ENCODE measurements at places on chromosomes 1 and 21.

DNA sequence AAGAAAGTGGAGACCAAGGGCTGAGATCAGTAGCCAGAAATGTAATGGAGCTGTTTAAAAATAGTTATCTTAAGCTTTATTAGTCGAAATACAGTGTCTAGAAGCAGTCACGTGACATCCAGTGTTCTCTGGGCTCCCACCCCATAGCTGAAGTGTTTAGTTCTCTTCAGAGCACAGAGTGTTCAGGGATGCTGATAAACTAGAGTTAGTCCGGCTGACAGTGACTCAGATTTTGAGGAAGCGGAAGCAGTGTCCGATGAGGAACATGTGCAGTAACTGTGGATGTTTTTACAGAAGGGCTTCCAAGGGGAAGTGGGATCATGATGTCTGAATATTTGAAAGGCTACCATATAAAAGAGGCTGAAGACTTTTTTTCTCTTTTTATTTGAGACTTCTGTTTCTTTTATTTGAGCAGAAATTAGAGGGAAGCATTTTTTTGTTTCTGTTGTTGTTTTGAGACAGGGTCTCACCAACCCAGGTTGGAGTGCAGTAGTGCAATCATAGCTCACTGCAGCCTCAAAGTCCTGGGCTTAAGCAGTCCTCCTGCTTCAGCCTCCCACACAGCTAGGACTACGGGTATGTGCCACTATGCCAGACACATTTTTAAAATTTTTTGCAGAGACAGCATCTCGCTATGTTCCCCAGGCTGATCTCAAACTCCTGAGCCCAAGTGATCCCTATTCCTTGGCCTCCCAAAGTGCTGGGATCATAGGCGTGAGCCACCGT is 124.2 kb downstream of the GALNT2 start:
- no peak for DNase-seq

GRCh38 chr1:225655509-225656258 is 2.8 kb upstream of the ENAH start:
- DNase-seq, result peak; percentile 5

DNA sequence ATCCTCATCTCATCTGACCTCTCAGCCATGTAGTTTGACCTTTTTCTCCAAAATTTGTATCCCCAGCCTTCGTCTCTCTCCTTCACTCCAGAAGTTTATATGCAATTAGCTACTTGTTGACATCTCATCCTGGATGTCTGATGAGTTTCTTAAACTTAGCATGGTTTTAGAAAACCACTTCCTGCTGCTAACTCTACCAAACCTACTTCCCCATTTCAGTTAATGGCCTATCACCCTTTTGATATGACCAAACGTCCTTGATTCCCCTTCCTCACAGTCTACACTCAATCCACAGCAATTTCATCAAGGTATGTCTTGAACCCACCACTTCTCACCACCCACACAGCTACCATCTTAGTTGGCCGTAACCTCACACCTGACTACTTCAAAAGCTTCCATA is 121.9 kb downstream of the LRRC40 start:
- DNase-seq, result no peak

DNA sequence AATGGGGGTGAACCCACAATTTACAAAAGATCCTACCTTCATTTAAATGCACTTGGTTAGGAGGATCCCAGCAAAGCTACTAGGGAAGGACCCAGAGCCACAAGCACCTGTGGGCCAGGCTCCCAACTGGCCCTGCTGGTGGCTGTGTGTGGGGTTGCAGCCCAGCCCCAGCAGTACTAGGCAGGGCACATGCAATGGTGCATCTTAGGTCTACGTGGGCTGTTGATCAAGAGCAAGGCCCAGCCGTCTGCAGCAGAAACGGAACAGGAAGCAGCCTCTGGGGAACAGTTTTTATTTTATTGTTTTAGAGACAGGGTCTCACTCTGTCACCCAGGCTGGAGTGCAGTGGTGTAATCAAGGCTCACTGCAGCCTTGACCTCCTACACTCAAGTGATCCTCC is 134.1 kb upstream of the RAB4A start:
- DNase-seq, result no peak

DNA sequence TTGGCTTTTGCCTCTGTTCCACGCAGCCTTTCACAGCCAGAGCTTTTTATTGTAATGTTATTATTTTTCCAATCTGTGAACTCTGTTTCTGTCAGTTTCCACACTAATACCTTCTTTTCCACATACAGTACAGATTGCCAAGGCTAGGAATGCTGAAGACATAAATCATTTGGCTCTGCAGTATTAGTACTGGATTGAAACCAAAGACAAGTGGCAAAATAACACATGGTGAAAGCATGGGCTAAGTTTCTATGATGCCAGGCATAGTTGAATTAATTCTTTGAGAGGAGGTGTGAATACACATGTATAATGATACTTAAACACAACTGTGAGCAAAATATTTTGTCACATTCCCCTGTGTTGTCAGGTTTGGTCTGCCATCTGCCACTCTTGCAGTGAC is 73.5 kb downstream of the TMEM200B start:
- DNase-seq, result no peak

- DNase-seq, result no peak
Measured at GRCh38 chr1:12528021-12528852, 89.8 kb downstream of the DHRS3 start.

DNA sequence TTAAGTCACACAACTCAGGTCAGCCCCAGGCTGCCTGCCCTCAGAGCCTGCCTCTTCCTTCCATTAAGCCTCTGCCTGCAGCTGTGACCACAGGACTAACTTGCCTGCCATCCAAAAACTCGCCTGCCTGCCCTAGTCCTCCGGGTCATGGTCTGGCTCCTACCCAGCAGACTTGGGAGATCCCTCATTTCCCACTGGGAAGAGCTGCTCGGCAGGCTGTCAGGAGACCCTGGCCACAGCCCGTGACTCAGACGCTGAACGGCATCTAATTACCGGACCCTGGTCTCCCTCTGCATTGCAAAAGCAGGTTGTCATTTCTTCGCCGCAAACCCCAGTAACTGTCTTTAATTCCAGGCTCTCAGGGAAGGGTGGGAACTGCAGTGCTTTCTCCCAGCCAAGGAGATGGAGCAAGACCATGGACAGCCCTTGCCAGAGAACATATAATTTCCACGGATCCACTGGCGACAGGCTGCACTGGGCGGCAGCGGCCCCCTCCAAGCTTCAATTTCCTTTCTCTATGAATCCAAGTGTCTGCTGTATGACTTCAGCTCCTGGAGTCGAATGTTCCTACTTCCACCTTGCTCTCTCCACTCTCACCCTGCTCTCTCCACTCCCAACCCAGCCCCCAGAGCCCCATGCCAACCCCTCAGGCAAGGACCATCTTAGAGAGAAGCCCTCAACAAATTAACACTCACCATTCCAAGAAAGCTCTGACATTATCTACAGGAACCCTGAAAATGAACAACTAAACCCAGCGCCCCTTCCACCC is 20.4 kb downstream of the OLFML2B start:
- no peak for DNase-seq

DNA sequence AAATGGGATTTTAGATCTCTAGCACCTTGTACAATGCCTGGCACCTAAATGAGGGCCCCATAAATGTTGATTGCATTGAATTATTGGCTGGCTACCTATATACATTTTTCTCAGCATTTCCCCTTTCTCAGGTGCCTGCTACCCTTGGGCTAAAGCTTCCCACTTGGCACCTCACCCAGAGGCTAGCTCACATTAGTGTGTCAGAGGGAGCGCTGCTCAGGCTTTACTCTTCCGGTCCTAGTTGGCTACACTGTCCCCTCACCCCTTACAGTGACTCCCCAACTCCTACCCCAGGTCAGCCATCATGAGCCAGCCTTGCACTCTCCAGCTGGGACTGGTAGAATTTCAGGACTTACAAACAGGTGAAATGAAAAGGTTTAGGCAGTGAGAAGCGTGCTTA is 9.5 kb downstream of the TRAF5 start:
- peak; percentile 4 for DNase-seq

GRCh38 chr1:224996266-224996665 is 66.8 kb downstream of the DNAH14 start:
- no peak for DNase-seq

GRCh38 chr1:12477936-12478611 is 139.9 kb downstream of the DHRS3 start:
- peak; percentile 32 for DNase-seq

DNA sequence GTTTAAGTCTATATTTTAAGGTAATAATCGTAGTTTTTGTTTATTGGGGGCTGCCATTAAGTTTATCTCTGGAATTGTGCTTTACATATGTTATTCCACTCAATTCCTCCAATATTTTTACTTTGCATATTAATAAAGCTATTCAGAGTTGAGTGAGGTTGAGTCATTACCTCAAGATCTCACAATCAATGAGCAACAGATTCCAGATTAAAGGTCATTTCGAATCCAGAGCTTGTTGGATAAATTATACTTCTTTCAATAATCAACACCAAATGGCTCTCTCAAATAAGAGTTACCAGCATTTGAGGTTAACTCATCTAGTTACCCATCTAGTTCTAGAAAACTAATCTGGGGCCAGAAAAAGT is 16.7 kb downstream of the RGS4 start:
- DNase-seq, result no peak

- no peak for DNase-seq
Measured at GRCh38 chr1:116806245-116806644, 52.0 kb downstream of the CD2 start.

DNA sequence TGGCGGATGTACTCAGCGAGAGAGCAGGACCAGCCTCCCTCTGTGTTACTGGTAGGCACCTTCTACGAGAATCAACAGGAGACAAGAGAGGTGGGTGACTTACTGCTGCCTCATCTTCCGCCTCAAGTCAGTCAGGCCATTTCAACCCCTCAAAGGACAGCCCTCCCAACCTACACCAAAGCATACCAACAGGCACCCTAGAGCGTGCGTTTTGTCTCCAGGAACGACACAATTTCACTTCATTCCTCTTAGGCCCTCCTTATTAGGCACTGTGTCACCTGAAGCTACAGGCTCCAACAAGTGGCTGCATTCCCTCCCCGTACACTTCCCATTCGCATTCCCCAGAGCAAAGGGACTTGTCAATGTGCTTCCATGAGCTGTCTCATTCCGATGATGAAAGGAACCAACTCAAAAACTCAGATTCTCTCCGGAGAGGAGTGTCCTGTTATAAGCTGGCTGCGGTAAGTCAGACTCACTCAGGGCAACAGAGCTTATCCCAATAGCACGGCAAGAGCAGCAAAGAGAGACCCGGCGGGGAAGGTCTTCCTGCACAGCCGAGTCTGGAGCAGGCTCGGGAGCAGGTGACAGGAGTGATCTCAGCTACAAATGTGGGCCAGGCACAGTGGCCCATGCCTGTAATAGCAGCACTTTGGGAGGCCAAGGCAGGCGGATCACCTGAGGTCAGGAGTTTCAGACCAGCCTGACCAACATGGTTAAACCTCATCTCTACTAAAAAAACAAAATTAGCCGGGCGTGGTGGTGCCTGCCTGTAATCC is 120.6 kb upstream of the IFFO2 start:
- no peak for DNase-seq

GRCh38 chr1:36408479-36408878 is 10.8 kb upstream of the LSM10 start:
- no peak for DNase-seq

GRCh38 chr21:34779860-34780259 is 111.1 kb downstream of the CLIC6 start:
- DNase-seq, result no peak

GRCh38 chr1:113871597-113872113 is at the start of gene PTPN22:
PTPN22 (minus strand) TSS chr1:113871712.
- DNase-seq, result no peak

- no peak for DNase-seq
Measured at GRCh38 chr1:22607154-22607553, 29.3 kb upstream of the C1QA start.

GRCh38 chr1:62362061-62362917 is 43.1 kb upstream of the KANK4 start:
- peak; percentile 78 for DNase-seq

DNA sequence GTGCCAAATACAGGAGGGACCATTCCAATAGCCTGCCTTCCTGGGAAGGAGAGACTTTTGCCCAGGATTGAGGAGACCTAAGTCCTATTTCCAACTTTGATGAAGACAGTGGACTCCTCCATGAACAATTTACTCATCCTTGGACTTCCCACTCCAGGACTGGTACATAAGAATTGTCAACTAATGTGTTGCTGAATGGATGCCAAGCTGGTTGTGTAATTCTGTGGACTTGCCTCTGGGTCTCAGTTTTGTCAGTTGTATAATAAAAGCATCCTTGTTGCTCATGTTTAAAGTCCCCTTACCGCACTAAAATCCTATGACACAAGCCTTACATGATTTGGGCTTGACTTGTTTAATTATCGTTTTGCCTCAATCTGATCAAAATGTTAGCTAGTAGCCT is 13.2 kb upstream of the ZP4 start:
- no peak for DNase-seq

DNA sequence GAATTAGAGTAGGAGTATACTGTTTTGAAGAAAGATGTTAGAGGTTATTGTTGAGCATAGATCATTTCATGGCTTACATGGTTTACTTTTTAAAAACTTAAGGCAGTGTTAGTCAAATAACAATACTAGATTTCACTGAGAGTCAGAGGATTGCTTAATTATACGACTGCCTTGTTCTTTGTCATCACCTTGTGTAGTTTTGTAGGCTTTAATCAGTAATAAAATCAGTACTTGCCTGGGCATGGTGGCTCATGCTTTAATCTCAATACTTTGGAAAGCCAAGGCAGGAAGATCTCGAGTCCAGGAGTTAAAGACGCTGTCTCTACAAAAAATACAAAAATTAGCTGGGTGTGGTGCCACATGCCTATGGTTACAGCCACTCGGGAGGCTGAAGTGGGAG is 41.3 kb upstream of the GPR52 start:
- DNase-seq, result no peak

- DNase-seq, result no peak
Measured at GRCh38 chr1:107363154-107363553, 222.3 kb downstream of the NTNG1 start.

All from NCI-H146 (cell line).